DMS 273 treated with DMSO at 0.1 percent for 48 hours (cell line): ENCODE measurements at places on chromosomes 12 and 14.

- no peak for DNase-seq
These were observed 43.2 kb downstream of the MYBPC1 start for GRCh38 chr12:101637936-101638335.

DNA sequence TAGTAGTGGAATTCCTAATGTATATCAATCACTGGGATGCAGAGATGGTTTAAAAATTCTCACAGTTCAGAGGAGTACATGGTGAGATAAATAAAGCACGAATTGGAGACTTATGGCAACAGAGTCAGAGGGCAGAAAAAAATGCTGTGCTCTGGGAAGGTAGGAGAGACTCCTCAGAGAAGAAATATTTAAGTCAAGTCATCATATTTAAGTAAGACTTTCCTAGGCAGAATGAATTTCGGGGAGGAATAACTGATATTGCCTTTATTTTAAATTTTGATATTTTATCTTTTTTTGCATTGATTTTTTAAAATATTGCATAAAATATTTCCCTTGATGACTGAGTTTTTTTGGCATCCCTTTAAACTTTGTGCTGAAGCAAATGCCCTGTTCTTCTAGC lies 67.4 kb downstream of the OTOGL start:
- no peak for DNase-seq

DNA sequence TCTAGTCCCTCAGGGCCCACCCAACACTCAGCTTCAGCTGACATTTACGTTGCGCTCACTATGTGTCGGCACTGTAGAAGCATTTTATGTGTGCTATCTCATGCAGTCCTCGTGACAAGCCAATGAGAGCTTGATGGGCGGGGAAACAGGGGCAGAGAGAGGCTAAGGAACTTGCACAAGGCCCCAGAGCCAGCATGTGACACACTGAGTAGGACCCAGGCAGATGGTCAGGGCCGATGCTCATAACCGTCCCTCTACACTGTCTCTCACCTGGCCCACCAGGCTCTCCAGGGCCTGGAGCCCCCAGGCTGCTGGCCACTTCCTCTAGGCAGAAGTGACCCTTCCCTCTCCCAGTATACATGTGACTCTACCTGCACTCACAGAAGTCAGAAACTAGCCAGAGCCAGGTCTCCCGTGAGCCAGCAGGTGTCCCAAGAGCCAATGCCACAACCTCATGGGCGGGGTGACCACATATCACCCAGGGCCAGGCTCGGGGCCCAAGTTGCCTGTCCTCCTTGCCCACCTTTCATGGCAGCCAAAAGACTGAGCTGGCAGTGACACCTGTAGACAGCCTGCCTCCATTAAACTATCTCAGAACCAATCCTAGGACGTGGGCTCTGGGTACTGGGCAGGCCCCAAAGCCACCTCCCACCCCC lies 38.3 kb downstream of the TTC7B start:
- DNase-seq: no peak

DNA sequence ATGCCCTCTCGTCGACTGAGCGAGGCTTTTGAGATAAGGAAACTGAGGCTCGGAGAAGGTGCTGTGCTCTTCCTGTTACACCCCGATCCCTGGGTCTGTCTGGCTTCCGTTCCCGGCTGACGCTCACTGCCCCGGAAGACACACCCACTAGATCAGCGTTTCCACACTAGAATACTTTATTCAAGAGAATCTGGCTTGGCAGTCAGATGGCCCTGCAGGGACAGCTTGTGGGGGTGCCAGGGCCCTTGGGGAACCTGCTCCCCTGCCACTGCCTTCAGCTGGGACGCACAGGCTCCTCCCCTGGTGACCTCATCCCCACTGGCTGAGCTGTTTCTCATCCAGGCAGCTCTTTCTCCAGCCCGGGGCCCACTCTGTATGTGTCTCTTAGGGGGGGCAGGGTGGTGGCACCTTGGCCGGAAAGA lies 13.7 kb downstream of the PGF start:
- no peak for DNase-seq

DNA sequence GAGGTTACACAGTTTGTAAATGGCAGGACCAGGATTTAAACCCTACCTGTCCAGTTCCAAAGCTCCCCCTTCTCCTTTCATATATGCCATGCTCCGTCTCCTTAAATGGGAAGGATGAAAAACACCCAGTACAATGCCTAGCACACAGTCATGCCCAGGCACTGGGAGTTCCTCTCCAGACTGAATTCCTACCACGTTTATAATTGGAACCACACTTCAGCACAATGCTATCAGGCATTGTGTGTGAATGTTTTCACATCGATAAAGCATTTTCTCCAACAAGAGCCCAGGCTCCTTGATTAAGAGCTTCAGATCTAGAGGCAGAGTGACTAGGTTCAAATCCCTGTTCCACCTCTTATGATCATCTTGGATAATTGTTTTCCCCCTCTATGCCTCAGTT lies 2.7 kb upstream of the NUAK1 start:
- no peak for DNase-seq

DNA sequence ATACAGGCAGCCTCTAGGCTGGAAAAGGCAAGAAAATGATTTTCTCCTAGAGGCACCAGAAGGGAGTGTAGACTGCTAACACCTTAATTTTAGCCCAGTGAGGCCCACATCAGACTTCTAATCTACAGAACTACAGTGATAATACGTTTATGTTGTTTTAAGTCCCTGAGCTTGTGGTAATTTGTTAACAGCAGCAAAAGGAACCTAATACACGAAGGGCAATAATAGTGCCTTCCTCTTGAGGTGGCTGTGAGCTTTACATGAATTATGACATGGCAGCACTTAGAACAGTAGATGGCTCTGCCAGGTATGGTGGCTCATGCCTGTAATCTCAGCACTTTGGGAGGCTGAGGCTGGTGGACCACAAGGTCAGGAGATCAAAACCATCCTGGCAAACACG lies 118.8 kb downstream of the ZNF664 start:
- DNase-seq: no peak

- DNase-seq: no peak
These were observed 46.6 kb upstream of the ZDHHC17 start for GRCh38 chr12:76717314-76717713.

- no peak for DNase-seq
These were observed 474.7 kb downstream of the SLC16A7 start for GRCh38 chr12:60070552-60070951.

DNA sequence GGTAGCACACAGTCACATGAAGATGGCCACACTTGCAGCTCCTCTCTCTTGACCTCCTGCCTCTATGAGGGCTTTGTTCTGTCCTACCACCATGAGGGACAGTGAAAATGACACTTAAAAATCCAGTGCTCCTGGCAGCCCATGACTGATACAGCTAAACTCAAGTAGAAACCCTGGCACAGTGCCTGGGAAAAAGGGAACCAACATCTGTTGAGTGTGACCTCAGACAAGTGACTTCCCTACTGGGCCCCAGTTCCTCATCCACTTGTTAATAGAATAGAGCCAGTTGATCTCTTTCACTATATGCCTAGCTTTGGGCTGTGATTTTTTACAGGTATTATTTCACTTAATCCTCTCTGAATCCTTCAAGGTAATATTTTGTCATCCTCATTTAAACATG lies 4.8 kb downstream of the GUCY2C start:
- peak; percentile 23 for DNase-seq
